ENCODE measurements at places on chromosomes 13 and 19. TPM values are rescaled to one million over a fixed set of nuclear protein-coding genes. Genes with fewer than 3 reads are reported as not detected.

DNA sequence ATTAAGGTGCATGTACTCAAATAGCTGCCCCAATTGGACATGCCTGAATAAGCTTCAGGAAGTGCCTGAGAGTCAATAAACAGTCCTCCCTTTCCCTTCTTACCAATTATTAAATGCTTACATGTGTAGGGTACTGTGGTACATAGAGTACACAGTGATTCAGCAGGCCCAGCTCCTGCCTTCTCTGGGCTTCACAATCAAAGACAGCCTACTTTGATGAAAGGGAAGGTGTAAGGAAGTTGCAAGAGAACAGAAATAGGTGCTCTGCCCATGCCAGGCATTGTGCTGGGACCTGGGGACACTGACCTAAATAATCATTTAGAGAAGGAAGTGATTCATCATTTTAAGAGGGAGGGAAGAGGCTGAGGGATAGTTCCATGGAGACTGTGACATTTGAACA is 17.2 kb downstream of the FRY start:
- DNase-seq: no peak

DNA sequence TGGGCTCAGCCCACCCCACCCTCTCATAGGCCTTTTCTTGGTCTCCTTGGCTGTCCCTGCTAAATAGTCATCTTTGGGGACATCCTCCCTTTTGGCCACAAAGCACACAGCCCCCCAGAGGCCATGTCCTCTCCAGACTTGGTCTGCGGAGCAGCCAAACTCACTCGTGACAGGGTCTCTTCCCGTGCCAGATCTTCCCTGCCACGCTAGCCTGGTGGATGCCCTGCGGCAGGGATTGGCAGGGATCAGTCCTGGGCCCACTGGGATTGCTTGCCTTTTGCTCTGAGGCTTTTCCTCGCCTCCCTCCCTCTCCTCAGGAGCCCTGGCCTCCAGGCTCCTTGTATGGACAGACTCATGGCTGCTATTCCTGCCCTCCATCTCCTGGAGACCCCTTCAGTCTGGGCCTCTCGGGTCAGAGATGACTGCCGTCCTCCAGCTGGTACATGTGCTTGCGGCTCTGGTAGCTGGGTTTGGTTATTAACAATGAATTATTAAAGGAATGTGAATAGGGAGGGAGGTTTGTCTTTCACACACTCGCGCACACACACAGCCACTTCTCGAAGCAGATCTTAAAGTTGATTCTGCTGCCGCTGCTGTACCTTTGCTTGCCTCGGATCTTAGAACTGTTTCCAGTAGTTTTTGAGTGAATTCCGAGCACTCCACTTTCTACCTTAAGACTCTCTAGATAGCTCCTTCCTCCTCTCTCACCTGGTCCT is 45.1 kb downstream of the NFIX start:
- DNase-seq: no peak

ANGPTL4 gene
- total RNA-seq: not detected

PCDH17 gene
- total RNA-seq: not detected

EDDM13 gene
- 0.64 TPM for total RNA-seq

- DNase-seq: no peak
Observed at GRCh38 chr13:19155321-19155861, 26.2 kb downstream of the TUBA3C start.

DNA sequence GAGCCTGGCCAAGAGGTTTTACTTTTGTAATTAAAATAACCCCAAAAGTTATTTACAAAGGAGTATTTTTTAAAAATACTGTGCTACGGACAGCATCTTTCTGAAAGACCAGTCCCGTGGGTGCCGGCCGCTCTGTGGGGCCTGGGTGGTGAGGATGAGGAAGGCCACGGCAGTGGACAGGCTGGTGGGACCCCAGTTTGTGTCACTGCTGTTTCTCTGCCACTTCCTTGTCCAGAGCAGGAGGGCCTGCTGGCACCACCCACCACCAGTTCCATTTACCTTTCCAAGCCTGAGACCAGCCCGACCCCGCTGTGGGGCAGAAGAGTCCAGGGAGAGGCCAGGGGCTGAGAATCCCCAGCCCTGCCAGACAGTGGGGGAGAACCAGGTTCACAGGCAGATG is 23.8 kb downstream of the ELAVL1 start:
- DNase-seq: no peak

DNA sequence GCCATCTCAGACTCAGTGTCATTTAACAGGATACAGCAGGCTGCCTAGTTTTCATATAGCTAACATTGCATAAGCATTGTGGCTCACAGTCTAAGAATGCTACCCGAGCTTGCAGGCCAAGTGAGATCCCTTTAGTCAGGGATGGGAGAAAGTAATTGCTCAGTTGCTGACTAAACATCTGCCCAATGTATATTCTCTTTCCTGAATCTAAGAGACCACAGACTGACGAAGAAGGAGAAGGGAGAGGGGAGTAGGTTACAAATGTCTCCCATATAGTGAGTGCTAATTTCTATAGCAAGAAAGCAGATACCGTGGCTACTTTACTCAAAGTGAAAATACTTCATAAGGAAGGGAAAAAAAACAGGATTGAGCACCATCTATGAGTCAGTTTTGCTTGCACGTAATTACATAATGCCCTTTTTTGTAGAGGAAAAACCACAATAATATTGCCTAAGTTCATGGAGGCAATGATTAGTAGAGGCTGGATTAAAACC is 453.9 kb downstream of the COG6 start:
- no peak for DNase-seq

GRCh38 chr19:43534816-43535761 is 2.1 kb downstream of the ZNF575 start:
- no peak for DNase-seq

DNA sequence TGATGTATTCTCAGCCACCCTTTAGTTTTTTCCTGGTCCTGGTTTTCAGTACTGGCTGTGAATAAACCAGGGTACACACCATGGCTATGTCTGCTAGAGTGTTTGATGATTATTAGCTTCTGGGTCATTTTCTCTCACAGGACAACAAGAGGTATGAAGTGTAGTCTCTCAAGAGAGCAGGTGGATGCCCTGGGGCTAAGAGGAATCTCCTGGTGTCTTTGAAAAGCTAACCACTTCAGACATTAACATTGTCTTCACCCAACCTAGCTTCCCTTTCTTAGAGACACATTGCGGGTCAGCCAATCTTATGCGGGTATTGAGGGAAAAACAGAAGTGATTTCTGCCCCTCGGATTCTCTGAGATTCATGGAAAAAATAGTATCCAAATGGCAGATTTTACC is 1.6 kb downstream of the ZNF730 start:
- no peak for DNase-seq

GRCh38 chr13:51800486-51800885 is 3.5 kb downstream of the DHRS12 start:
- DNase-seq: no peak
